ENCODE measurements at places on chromosomes 16 and 17.

DNA sequence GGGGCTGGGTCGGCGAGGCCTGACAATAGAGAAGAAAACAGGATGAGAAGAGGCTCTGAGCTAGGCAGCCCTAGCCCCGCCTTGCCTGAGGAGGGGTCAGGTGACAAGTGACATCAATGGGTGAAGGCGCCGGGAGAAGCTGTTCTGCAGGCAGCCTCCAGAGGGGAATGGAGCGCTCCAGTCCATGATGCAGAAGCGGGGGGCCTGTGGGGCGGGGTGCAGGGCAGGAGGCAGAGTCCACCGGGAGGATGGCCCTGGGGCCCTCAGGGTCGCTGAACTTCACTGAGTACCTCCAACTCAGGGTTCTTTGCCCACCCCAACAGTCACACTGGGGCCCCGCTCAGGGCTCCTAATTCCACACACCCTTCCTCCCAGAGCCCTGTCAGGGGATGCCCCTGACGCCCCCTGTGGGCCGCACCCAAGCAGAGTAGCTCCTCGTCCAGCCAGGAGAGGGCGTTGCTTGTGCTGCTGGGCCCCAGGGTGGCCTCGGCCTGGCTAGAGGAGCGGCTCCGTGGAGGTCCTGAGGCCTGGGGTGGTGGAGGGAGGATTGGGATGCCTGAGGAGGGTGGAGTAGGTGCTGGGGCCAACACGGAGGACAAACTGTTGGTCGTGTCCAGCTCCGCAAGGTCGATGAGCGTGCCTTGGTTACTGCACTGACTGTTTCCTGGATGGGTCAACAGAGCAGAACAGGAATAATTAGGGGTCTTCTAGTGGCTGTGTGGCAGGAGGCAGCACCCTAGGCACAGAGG lies 20.8 kb downstream of the GGA3 start:
- peaks cover 87% of the 10 kb centered on the region for H3K36me3 ChIP-seq
- H3K4me1 ChIP-seq = no peaks in the 10 kb centered on the region
- no peaks in the 10 kb centered on the region for H3K27me3 ChIP-seq
- H3K4me3 ChIP-seq = no peak overlapping the region
- H3K27ac ChIP-seq = no peak overlapping the region

- DNase-seq = no peak
- no peak overlapping the region for H3K27ac ChIP-seq
- H3K36me3 ChIP-seq = no peaks in the 10 kb centered on the region
- H3K27me3 ChIP-seq = no peaks in the 10 kb centered on the region
- H3K4me3 ChIP-seq = no peak overlapping the region
- no peaks in the 10 kb centered on the region for H3K4me1 ChIP-seq
These were observed 95.6 kb downstream of the RPGRIP1L start for GRCh38 chr16:53608094-53608493.

GRCh38 chr17:75996665-75997590 lies 3.7 kb upstream of the CDK3 start:
- H3K36me3 ChIP-seq = peaks cover 10% of the 10 kb centered on the region
- H3K27me3 ChIP-seq = no peaks in the 10 kb centered on the region
- no peak overlapping the region for H3K27ac ChIP-seq
- DNase-seq = no peak

- H3K4me3 ChIP-seq = no peak overlapping the region
- H3K27me3 ChIP-seq = no peaks in the 10 kb centered on the region
- DNase-seq = peak; percentile 42
- peaks cover 10% of the 10 kb centered on the region for H3K4me1 ChIP-seq
- no peak overlapping the region for H3K27ac ChIP-seq
These were observed 13.7 kb upstream of the GUCY2D start for GRCh38 chr17:7988750-7989178.

- H3K27me3 ChIP-seq = no peaks in the 10 kb centered on the region
- H3K4me3 ChIP-seq = no peak overlapping the region
- H3K4me1 ChIP-seq = no peaks in the 10 kb centered on the region
- no peak overlapping the region for H3K27ac ChIP-seq
These were observed 4.8 kb downstream of the KRT23 start for GRCh38 chr17:40932608-40933007.

DNA sequence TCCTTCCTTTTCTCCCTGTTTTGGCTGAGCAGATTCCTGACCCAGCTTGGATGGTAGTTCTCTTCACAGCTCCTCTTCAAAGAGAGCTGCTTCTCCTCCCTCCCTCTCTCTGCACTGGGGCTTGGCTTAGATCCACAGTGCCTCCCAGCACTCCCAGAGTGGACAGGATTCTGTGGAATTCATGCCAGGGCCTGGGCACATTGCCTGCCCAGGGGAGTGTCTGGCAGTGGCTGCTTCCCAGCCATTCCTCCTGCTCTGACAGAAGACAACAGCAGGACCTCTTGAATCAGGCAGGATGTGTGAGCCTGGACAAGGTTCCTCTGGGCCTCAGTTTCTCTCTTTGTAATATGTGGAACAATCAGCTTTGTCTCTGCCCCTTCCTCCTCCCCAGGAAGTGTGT lies 4.5 kb upstream of the MMP28 start:
- DNase-seq = no peak
- H3K27ac ChIP-seq = peak overlapping the region; percentile 66
- H3K27me3 ChIP-seq = no peaks in the 10 kb centered on the region
- peaks cover 21% of the 10 kb centered on the region for H3K4me1 ChIP-seq
- H3K36me3 ChIP-seq = no peaks in the 10 kb centered on the region

DNA sequence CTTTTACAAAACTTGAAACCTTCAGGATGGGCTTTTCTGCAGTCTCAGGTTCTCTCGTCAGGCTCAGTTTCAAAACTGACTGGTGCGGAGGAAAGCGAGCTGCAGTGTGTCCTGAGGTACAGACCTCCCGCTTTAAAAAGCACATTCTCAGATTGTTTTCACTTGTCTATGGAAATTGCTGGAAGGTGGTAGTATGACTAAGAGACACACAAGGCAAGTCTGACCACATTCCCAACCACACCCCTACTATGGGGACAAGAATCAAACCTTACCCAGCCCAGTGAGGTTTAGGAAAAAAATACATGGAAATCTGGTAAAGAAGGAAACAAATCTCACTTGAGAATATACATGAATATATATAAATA lies 18.2 kb downstream of the SRP68 start:
- no peak overlapping the region for H3K27ac ChIP-seq
- no peaks in the 10 kb centered on the region for H3K27me3 ChIP-seq

GRCh38 chr16:50067290-50067853 lies 1.6 kb downstream of the HEATR3 start:
- peak overlapping the region; percentile 99 for H3K4me3 ChIP-seq
- peaks cover 26% of the 10 kb centered on the region for H3K4me1 ChIP-seq
- DNase-seq = no peak
- no peak overlapping the region for H3K27ac ChIP-seq
- no peaks in the 10 kb centered on the region for H3K27me3 ChIP-seq

DNA sequence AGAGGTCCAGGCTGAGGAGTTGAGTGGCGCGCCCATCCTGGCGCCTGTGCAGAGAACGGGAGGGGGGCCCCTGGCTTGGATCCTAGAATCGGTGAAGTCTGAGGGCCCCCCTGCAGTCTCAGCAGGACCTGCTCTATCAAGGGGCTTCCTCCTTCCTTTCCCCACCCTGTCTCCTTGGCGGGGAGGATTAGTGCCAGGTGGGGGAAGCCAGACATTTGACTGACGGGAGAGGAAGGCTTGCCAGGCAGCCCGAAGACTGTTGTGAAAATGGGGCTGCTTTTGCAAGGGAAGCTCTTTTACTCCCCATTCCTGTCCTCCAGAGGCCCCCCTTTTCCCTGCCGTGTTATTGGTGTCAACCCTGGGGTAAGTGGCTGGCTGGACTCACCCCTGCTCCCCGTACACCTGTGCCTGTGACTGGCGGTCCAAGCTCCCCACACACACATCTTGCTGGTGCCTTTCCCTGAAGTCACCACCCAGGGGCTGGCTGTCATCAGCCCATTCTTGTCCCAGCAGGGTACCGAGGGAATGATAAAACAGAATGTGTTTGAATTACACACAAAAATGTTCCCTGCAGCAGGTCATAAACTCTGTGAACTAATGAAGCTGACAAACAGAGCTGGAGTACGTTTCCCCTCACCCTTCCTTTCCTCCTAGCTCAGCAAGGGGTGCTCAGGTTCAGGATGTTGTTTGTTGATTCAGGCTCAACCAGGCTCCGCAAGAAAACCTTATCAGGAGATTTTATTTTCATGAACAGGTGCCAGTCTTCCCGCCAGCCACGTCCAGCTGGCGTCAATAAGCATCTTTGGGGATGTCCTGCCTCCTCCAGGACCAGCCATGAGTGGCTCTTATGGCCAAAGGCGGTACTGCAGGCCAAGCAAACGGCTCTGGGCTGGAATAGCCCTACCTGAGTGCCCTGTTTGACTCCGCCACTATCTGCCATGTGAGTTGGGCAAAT lies 4.4 kb upstream of the ARMC7 start:
- H3K4me1 ChIP-seq = peaks cover 4% of the 10 kb centered on the region
- DNase-seq = no peak
- no peaks in the 10 kb centered on the region for H3K27me3 ChIP-seq
- H3K36me3 ChIP-seq = no peaks in the 10 kb centered on the region
- H3K4me3 ChIP-seq = no peak overlapping the region

GRCh38 chr17:17681744-17682292 lies 560 bp downstream of the RAI1 start:
- no peaks in the 10 kb centered on the region for H3K27me3 ChIP-seq
- H3K36me3 ChIP-seq = no peaks in the 10 kb centered on the region
- peak overlapping the region; percentile 91 for H3K4me3 ChIP-seq
- peak overlapping the region; percentile 89 for H3K27ac ChIP-seq

Data from thoracic aorta (tissue), 2 donors.